Inflammatory macrophage treated with lipopolysaccharide for 4 hours (primary cell): ENCODE measurements at places on chromosomes 5 and 9.

DNA sequence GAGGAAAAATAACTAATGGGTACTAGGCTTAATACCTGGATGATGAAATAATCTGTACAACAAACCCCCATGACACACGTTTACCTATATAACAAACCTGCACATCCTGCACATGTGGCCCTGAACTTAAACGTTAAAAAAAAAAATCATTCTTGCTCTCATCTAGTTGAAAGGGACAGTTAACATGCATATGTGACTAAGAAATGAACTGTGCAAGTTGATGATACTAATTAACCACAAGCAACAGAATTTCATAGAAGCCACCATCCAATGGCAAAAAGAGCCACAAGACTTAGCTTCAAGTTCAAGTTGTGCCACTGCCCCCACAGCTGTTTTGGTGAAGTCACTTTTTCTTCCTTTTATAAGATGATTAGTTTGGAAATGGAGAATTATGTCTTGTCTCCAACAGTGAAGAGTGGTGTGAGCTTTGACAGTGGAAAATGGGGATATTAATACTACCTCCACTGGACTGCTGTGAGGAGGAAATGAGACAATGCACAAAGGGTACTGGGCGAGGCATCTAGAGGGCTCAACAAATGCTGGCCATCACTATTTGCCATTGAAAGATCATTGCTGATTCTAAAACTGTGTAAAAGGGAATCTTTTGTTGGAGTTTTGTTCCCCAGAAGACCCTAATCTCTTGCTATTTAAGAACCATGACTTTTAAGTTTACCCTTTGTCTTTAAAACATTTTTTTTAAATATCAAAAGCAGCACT, 202.1 kb downstream of the EBF1 start:
- DNase-seq: no peak

GRCh38 chr9:116181853-116182610, 28.4 kb downstream of the PAPPA start:
- no peak for DNase-seq

- no peak for DNase-seq
Observed at GRCh38 chr9:114446672-114447450, 58.4 kb downstream of the WHRN start.

GRCh38 chr5:39370555-39371366, 6.5 kb upstream of the C9 start:
- no peak for DNase-seq

DNA sequence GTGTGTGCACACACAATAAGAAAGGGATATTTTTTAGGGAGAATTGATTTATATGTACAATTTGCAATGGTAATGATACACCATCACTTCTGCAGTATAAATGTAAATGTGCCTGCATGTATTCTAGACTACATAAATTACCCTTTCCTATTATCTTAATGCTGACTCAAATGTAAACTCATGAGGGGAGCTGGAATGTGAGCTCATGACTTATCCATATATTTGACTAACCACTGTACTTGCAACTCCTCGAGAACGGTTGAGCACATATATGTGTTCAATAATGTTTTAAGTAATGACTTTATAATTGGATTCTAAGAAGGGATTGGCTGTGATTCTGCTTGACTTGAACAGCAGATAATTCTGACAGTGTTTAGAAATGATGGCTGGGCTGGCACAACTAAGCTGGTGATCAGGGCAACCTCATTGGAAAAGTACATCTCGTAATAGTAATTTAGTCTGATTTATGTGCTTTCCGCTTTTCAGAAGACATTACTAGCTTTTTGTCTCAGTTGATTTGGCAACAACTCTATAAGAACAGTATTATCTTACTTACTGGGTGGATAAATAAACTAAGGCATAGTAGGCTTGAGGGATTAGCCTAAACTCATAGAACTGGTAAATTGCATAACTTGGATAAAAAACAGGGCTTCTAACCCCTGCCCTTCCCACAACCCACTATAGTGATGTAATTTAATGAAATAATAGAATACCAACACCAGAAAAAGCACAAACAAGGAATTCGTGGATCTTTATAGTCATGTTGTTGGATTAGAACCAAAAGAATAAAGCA, 130.2 kb upstream of the SPEF2 start:
- no peak for DNase-seq

DNA sequence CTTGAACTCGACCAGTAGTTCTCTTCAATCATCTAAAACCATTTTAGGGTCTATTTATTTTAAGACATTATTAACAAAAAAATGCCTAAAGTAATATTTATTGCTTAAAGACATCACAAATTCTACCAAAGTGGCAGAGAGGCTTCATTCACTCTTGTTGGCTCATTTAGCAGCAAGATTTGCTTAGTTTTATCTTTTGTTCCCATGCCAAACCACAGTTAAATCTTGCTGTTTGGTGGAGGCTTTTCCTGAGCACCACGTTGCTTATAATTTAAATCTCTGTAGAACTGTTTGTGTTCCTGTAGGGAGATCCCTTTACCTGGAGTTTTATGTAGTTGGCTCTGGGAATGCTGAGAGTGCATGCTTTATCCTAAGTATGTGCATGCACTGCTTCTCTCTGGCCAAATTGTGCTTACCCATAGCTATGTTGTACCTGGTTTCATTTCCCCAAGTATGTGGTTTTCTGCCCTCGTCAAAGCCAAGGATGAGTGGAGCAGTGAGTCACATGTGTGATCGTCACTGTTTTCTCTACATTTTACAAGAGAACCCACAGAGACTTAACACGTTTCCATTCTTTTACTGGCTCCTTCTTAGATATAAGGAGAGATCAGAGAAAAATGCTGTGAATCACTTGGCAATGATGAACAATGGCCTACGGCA, 42.1 kb upstream of the MAST4 start:
- DNase-seq: peak; percentile 85

DNA sequence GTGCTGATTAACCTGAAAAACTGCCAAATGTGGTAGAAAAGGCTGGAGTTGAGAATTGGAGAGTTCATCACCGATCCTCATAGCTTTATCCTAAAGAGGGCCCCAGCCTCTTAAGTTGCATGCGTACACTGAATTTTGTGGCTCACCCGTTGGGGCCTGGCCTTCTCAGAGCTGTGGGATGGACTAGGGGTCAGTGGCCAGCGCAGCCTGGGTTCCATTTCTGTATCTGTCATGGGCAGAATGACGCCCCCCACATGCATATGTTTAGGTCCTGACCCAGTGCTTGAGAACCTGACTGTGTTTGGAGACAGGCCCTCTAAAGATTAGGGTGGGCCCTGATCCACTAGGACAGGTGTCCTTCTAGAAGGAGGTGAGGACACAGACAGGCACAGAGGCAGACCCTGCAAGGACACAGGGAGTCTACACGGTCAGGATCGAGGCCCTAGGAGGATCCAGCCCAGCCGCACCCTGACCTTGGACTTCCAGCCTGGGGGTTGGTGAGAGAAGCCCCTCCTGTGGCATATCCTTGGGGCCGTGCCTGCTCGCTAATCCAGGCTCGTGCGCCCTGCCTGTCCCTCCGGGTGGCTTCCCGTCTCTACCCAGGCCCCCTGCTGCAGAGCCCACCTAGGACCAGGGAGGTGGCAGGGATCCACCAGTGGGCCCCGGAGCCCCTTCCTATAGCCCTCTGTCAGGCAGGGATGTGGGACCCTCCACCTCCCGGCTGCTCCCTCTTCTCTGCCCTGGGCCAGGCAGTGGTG, 32.2 kb downstream of the NDUFS6 start:
- no peak for DNase-seq

- peak; percentile 85 for DNase-seq
Observed at GRCh38 chr5:151255621-151256286, 2.8 kb downstream of the GM2A start.

DNA sequence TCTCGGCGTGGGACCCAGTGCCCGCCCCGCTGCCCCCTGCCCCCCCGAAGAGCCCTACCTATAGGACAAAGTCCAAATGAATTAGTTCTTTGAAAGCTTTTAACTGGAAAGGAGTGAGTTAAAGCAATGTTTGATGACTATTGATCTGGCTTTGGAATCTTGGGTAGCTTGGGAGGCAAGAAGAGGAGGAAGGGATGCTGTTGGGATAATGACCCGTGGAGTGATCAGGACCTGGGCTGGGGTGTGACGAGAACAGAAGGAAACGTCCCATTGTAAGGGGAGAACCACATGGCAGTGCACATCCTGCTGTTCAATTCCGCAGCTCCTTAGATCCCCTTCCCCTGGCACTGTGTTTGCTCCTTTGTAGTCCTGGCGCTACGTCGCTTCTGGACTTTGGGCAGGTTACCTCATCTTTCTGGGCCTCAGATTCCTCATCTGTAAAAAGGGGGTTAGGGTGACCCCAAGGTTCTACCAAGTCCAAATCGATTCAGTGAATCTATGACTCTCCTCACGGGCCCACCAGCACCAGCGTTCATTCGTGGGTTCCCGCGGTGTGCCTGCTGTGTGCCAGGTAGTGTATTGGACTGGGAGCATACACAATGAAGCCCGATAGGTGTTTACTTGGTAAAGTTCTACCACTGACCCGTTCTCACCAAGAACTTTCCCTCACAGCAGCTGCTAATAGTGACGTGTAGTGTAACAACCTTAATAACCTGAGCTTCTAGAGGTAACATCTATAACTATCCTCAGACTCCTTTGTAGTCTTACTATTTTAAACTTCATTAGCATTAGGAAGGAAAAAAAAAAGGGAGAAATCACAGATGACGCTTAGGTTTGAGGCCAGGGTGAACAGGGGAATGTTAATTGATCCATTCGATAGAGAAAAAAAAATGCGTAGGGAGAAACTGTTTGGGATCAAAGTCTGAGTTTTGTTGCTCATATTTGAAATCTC, 1.1 kb upstream of the NADK2 start:
- DNase-seq: no peak

DNA sequence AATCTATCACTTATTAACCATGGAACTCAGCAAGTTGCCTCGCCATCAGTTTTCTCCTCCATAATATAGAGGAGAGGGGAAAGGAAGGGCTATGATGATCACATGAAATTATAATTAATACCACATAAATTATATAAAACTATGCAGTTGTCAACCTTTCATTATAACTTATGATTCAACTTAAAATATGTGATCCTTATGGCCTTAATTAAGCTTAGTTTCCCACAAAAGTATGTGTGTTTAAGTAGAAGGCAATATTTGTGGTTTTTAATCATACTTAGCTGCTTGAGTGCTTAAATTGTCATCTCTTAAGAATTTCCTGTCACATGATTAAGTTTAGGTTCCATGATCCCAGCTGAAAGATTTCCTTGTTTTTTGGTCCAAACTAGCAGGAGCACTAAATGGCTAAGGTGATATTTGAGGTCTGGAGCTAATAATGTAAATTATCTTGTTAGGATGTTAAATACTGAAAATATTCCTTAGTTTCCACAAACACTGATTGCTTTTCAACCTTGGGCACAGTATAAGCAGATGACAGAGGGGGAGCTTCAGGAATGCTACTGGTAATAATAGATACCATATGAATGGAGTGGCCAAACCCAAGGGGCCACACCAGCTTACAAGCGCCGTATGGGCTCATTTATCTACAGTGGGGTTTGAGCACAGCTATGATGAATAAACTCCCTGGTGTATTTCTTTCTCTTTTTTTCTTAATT, 26.4 kb upstream of the F2R start:
- no peak for DNase-seq

DNA sequence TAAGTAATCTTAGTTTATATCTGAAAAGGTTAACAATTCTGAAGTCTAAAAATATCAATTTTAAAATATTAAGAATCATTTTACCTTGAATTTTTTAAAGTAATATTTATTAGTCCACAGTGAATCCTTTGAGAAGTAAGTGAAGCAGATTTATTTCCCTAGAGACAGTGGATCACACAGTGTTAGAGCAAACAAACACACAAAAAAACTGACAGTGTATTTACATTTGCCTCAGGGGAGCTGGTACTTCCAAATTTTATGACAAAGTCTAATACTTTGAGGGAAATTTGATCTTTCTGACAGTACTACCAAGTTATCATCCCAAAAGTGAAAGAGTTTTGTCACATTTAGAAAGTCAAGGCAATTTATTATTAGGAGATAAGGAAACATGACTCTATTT, 1750.6 kb upstream of the CDH9 start:
- DNase-seq: no peak

GRCh38 chr5:483434-484140, 40.6 kb downstream of the EXOC3 start:
- DNase-seq: peak; percentile 11

- DNase-seq: peak; percentile 89
Observed at GRCh38 chr5:170302653-170303501, 5.3 kb upstream of the LCP2 start.

DNA sequence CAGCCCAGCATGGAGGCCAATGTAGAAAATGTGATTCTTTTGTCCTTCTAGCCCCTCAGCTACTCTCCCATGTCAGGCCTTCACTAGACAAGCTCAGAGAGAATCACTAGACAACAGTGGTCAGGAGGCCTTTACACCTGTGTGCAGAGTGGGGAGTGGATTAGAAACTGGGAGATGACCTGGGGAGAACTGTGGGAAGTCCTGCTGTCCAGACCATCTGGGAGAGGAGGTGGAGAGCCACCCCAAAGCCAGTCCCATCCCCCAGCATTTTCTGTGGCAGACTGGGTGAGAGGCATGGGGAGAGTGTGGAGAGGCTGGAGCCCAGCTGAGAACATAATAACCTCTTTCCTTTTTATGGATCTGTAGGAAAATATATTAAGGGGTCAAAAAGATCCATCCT, 452.0 kb upstream of the DMAC1 start:
- no peak for DNase-seq

DNA sequence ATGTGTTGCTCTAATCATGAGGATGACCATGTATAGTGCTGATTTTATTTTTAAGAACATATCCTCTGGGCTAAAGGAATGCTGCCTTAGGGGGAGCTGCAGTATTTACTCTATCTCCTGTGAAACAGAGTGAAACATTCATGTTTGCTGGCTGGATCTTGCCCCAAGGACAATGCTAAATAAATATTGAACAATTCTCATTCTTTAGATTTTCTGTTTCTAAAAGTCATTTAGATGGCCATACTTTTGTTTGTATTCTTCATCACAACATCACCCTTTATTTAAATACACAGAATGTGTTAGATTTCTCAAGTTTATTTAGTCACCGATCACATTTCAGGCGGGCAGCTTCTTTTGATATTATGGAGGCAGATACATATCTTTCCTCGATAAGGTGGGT, 103.3 kb downstream of the ARHGEF28 start:
- DNase-seq: no peak

DNA sequence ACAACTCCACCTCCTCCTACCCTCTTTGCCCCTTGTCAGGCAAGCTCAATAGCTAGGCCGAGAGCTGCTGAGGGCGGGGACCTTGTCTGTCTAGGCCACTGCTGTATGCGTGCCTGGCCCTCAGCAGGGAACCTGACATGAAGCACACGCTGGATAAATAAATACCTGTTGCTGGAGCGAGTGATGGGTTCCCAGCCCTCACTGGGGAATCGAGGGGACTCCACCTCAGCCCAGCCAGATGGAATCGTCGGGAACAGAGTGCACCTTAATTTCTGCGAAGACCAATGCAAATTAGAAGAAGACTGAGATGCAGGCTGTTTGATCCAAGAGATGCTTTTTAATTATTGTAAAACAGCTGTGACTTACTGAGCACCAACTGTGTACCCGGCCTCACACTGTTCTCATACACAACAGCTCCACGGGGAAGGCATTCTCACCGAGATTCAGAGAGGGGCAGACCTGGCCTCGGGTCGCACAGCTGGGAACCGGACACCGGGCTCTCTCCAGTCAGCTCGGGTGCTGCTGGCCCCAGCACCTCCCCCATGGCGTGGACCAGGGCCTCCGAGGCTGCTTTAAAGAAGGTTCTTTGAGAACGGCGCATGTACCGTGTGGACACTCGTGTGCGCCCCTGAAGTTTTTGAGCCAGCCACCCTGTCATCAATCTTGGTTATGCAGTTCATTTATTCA, 109.7 kb upstream of the IER5L start:
- DNase-seq: no peak

- peak; percentile 70 for DNase-seq
Observed at GRCh38 chr5:143791848-143792731, 19.9 kb upstream of the HMHB1 start.
